ENCODE measurements at places on chromosomes 4 and X.

DNA sequence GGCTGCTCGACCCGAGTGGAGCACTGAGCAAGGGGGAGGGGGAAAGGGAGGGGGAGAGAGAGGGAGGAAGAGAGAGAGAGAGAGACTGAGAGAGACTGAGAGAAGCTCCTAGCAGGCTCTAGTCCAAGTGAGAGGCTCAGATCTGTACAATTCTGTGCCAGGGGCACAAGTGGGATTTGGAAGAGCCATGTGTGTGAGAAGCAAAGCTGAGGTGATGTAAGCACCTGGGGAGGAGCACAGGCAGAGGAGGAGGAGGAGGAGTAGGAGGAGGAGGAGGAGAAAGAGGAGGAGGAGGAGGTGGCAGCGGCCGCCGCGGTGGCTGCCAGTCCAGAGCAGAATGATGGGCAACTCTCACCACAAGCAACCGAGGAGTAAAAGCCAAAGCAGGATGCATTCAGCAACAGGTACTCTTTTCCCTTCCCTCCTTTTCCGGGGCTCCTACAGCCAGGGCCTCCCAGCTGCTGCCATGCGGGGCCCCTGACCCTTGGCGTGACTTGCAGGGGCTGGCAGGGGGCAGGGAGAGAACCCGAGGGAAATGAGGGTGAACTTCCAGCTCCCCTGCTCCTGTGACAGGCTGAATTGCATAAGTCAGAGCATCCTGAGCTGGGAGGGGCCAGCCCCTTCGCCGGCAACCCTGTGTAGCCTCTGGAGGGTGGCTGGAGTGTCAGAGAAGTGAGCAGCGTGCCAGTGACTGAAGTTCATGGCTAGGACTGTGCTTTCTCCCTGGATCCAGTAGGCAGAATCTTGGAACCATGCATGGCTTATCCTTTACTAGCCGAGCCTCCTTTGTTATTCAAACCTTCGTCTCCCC is 62.2 kb downstream of the RTL5 start:
- no peak for DNase-seq

DNA sequence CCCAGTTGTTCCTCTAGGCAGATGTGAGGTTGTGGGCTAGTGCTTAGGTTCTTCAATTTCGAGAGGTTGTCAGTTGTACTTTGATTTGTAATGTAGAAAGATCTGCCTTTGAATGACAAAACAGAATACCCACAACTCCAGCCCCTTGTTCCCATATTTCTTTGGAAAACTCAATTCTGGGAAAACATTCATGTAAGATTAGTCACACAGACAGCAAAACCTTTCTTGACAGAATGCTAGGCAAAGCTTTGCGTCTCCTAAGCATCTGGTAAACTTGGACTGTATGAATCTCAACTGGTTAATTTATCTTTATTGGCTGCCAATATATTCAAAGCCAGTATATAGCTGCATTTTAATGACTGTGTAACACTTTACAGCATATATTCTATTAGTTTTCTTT is 34.9 kb downstream of the NOCT start:
- no peak for DNase-seq

DNA sequence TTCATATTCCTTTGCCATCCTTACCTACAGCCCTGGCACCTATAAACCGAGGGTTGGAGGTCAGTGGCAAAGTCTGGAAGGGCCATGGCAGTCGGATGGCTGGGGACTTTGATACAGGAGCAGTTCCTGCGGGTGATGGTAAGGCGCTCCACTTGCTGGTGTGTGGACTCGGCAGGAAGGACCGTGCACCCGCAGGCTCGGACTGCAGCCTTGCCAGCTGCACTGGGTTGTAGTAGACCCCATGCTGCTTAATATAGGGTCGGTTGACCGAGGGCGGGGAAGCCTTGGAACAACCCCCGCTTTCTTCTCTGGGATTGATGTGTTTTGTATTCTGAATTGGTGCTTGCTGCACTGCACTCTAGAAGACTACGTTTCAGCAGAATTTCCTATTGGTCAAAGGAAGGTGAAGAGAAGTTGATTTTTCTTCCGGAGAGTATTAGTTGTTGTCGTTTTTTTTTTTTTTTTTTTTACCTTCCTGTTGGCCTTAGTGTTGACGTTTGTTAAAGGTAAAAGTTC is 638 bp downstream of the BLTP1 start:
- no peak for DNase-seq

DNA sequence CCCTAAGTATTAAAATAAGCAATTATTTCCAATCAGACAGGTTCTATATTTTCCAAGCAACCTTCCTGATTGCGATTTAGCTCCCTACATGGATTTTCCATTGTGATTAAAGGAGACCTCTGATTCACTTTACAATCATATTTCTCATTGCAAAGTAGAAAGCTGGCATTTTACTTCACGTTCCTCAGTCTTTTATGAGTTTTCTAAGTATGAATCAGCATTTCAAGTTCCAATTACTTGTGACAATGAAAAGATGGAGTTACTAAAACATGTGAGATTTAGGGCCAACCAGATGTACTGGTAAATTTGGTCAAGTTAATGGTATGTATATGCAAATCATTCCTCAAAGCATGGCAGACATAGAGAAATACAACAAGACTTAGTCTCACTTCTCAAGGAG is 206.2 kb downstream of the KCNIP4 start:
- DNase-seq: no peak

DNA sequence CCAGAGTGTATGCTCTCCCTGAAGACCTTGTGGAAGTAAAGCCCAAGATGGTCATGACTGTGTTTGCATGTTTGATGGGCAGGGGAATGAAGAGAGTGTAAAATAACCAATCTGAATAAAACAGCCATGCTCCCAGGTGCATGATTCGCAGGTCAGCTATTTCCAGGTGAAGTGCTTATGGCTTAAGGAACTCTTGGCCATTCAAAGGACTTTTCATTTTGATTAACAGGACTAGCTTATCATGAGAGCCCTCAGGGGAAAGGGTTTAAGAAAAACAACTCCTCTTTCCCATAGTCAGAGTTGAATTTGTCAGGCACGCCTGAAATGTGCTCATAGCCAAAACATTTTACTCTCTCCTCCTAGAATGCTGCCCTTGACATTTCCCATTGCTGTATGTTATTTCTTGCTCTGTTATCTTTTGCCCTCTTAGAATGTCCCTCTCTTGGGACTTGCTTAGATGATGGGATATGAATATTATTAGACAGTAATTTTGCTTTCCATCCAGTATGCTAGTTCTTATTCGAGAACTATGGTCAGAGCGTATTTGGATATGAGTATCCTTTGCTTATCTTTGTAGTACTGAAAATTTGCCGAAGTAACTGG is 88.6 kb downstream of the PLS3 start:
- no peak for DNase-seq

- DNase-seq: peak; percentile 18
These were observed 677 bp upstream of the CYP4V2 start for GRCh38 chr4:186190581-186191199.

- no peak for DNase-seq
These were observed 2.4 kb upstream of the STIM2 start for GRCh38 chr4:26858035-26858918.

DNA sequence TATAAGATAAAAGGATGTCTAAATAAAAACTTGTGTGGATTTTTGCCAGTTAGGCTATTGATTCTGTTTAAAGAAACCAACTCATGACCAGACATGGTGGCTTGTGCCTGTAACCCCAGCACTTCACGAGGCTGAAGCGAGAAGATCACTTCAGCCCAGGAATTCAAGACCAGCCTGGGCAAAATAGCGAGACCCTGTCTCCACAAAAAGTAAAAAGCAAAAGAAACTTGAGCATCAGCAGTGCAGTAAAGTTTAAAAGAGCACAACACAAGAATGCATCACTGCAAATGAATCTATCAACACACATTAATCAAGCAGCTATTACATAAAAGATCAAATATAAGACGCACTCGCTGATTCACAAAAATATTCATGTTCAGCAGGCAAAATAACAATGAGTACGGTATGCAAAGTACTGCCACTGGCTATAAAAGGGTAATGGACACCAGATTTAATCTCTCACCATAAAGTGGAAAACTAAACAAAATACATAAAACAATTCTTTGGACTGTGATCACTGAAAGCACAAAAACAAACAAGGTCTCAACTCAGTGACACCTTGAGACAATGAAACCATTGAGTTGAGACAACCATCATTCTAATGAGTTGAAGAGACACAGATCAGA is 41.3 kb downstream of the LRBA start:
- no peak for DNase-seq

DNA sequence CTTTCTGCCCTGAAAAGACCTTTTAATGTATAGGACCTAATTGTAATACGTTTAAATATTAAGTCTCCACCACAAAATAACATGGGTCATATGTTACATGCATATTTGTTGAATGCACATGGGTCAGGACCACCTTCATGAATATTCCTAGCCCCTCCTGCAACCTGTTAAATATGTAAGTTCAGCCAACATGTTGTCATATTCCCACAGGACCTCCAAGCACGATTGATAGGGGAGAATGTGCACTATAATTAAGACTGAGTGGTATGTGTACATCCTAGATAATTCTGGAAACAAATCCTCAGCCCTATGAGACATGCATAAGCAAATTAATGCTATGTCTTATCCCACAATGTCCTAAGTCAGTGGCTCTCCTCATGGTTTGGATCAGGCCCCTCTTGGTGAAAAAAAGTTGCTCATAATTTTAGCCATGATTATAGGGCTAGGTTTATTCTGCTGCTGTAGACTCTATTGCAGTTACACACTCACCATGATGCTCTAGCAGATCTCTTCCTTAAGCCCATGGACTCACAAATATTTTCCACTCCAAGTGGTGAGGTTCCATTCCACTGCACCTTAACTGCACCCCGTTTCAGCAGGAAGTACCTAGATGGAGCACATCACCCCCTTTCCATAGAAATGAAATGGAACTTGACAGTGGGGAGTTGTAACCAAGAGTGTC is 10.2 kb downstream of the TIGD2 start:
- no peak for DNase-seq

DNA sequence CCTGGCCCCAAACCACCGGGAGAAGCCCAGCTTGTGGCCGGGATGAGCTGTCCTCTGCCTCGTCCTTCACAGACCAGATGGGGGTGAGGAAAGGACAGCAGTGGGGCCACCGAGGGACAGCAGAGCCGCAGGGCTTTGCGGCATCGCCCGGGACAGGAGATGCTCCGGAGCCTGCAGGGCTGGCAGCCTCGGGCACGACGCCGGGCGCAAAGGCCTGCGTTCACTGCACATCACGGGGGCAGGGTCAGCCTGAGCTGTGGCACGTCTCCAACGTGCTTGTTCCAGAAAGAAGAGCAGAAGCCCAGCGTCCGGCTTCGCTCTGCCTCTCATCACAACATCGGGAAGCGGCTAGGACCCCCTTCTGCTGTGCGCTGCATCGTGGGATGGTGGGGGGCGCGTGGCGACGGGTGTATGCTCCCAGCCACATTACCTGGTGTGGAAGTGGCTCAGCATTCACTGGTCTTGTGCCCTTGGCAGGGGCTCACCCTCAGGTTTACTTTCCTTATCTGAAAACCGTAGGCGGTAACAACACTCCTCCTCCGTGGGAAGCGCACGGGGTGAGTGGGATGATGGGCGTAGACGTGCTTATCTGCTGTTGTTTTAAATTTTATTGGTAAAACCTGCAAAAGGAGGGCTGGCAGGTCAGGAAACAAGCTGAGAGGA is 7.4 kb downstream of the TADA2B start:
- no peak for DNase-seq

GRCh38 chr4:181939199-181939945 is 303.8 kb upstream of the TENM3 start:
- no peak for DNase-seq

Measured in stimulated activated CD8-positive, alpha-beta memory T cell treated with anti-CD3 and anti-CD28 coated beads, Interleukin-7, amount 100 ng/mL, for 1 hour (primary cell).